HS-5 (cell line): ENCODE measurements at places on chromosomes 1 and 21.

DNA sequence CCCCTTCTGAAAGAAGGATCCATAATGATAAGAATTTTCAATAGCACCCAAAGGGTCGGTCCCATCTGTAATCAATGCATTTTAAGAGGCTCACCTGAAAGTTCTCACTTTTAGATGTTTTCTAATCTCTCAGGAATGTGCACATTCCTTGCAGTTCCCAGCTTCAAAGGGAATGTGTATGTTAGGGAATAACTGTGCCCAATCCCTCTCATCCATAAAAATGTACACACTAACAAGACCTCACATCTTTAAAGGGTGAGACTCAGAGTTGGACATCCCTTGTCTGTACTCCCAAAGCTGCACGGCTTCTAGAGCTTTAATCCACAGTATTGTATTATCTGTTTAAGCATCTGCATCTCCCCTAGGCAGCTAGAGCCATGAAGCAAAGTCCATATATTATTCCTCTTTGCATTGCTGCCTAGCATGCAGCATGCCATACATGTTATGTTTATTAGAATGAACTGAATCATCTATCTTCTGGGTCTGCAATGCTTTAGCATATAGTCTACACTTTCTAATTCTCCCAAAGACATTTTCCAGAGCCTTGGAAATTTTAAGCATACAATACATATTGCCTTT lies 9.3 kb upstream of the CCN1 start:
- DNase-seq, result no peak

GRCh38 chr1:222539951-222540597 lies 7.8 kb downstream of the HHIPL2 start:
- no peak for DNase-seq

DNA sequence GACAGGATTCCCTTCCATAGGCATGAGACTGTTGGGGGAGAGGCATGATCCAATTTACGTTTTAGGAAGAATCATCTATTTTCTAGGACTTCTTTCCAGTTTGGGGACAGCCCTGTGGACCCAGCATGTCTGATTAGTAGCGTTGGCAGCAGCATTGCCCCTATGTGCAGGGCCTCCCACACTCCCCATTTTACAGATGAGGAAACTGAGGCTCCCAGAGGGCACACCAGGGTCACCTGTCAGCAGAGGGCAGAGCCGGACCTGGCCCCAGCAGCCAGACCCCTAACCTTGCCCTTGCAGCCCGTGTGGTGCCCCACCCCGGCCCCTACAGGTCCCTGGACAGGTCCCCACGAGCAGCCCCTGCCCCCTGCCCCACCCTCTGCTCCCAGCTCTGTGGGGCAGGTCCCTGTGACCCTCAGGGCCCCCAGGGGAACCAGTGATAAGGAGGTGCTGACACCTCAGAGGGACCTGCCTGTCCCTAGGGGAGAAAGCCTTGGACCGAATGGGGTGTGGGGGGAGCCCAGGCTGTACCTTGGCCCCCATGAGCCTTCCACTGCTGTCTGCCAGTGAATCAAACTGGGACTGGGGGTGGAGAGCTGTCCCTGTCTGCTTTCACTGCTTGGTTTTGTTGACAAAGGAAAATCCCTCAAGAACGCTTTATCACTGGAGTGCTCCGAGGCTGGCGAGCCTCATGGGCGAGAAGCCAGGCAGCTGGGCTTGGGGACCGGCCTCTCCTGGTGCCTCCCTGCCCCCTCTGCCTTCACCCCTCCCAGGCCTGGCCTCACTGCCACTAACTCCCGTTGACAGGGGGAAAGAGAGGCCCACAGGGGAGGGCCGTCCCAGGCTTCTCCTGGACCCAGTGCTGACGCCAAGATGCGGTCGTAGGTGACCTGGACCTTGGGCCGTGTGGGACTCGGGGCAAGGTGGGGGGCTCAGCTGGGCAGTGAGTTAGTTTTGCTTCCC lies 39.4 kb upstream of the CCDC27 start:
- DNase-seq, result no peak

DNA sequence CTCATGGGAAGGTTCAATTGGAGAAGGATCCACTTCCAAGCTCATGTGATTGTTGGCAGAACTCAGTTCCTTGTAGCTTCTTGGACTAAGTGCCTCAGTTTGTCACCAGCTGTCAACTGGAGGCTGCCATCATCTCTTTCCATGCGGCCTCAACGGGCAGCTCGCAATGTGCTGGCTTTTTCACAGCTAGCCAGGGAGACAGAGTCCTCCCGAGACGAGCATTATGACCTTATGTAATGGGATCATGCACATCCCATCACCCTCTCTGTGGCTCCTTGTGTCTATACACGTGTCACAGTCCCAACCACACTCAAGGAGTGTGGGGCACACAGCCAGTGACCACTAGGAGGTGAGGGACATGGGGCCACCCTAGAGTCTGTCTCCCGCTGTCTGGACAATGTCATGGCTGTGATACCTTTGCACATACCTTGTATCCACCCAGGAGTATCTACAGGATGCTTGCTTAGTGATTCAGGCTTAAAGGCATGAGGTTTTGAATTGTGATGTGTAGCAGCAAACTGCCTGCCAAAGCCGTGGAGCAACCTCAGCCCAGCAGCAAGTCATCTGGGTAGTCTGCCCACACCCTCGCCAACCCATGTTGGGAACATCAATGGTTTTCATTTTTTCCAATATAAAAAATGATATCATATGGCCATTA lies 3.9 kb upstream of the KRTAP10-6 start:
- DNase-seq, result no peak

GRCh38 chr1:197948926-197949899 lies 32.0 kb downstream of the LHX9 start:
- no peak for DNase-seq

GRCh38 chr1:200642481-200642880 lies 21.9 kb upstream of the KIF14 start:
- DNase-seq, result no peak
